ENCODE measurements at places on chromosomes 5 and 9. TPM values are rescaled to one million over a fixed set of nuclear protein-coding genes. Genes with fewer than 3 reads are reported as not detected.

The RASGEF1C gene
- not detected for polyA plus RNA-seq

The FGF10 gene
- not detected for polyA plus RNA-seq

The CDX1 gene
- not detected for polyA plus RNA-seq

The LCN12 gene
- not detected for polyA plus RNA-seq

The BICD2 gene
- polyA plus RNA-seq, result 32.8 TPM

The PKD2L2 gene
- 0.46 TPM for polyA plus RNA-seq

The TMOD1 gene
- 2.8 TPM for polyA plus RNA-seq

The S1PR3 gene
- polyA plus RNA-seq, result not detected

Data from IgD-negative memory B cell (primary cell).